ENCODE measurements at places on chromosomes 16 and 17. TPM values are rescaled to one million over a fixed set of nuclear protein-coding genes. Genes with fewer than 3 reads are reported as not detected.

GRCh38 chr16:15743657-15744056 is 93.6 kb downstream of the NDE1 start:
- H3K36me3 ChIP-seq: no peaks in the 10 kb centered on the region
- no peak overlapping the region for H3K27ac ChIP-seq
- no peak overlapping the region for H3K4me3 ChIP-seq
- no peaks in the 10 kb centered on the region for H3K4me1 ChIP-seq
- DNase-seq: no peak
- H3K27me3 ChIP-seq: no peaks in the 10 kb centered on the region

DNA sequence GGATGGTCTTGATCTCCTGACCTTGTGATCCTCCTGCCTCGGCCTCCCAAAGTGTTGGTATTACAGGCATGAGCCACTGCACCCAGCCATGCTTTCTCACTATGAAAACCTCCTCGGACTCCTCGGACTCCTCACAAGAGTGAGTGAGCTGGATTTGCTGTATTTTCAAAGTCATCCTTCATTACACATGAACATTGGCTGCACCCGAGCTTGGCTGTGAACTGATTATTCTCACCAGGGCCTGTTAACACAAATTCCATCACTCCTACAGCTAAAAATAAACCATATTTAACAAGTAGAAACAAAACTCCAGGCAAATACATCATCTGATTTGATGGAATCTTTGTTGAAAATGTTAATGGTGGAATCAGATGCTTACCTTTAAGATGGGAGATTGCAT is 50.3 kb downstream of the PITPNC1 start:
- H3K4me1 ChIP-seq: no peaks in the 10 kb centered on the region
- no peak overlapping the region for H3K27ac ChIP-seq
- no peaks in the 10 kb centered on the region for H3K36me3 ChIP-seq
- H3K27me3 ChIP-seq: no peaks in the 10 kb centered on the region

DNA sequence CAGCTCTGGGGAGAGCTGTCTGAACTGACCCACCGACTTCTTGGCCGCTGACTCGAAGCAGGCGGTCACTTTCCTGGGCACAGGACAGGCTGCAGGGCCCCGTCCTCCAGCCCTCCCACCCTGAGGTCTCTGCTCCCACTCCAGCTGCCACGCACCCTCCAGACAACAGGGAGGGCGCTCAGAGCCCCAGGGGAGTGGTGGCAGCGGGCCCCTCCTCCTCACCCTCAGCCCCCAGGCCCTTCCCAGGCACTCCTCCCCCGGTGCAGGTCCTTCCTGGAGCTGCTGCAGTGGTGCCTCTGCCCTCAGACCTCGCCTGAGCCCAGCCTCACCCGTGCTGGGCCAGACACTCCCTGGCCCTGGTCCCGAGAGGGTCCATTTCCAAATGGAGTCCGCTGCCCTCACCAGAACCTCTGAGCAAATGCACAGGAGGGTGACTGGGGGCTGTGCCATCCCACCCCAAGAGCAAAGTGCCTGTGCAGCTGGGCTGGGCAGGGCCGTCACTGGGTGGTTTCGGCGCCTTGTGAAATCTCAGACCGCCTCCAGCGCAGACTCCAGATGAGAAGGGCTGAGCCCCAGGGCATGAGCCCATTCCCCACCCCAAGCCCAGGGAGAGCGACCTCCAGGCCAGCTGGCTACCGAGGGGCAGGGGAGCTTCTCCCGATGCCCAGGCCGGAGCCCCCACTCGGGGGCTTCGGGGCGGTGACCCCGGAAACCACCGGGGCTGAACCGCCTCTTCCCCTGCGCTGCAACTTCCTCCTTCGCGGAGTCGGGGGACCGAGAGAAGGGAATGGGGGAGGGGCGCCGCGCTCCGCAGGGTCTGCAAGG is 717 bp downstream of the CYBA start:
- peaks cover 12% of the 10 kb centered on the region for H3K4me1 ChIP-seq
- peak; percentile 90 for DNase-seq
- H3K27ac ChIP-seq: peak overlapping the region; percentile 67
- no peaks in the 10 kb centered on the region for H3K27me3 ChIP-seq
- H3K4me3 ChIP-seq: peak overlapping the region; percentile 73
- peaks cover 3% of the 10 kb centered on the region for H3K36me3 ChIP-seq

GRCh38 chr16:27498916-27499658 is 50.6 kb downstream of the GTF3C1 start:
- no peak overlapping the region for H3K4me3 ChIP-seq
- H3K27ac ChIP-seq: no peak overlapping the region
- peaks cover 3% of the 10 kb centered on the region for H3K4me1 ChIP-seq
- no peak for DNase-seq
- peaks cover 13% of the 10 kb centered on the region for H3K36me3 ChIP-seq

GRCh38 chr16:6600167-6600566 is 732.5 kb upstream of the RBFOX1 start:
- H3K27ac ChIP-seq: no peak overlapping the region
- no peak for DNase-seq
- H3K27me3 ChIP-seq: no peaks in the 10 kb centered on the region

GRCh38 chr17:74259667-74260524 is 14.1 kb upstream of the DNAI2 start:
- no peaks in the 10 kb centered on the region for H3K4me1 ChIP-seq
- no peaks in the 10 kb centered on the region for H3K36me3 ChIP-seq
- no peaks in the 10 kb centered on the region for H3K27me3 ChIP-seq
- DNase-seq: no peak
- H3K4me3 ChIP-seq: no peak overlapping the region

The PDIA2 gene
- not detected for total RNA-seq

DNA sequence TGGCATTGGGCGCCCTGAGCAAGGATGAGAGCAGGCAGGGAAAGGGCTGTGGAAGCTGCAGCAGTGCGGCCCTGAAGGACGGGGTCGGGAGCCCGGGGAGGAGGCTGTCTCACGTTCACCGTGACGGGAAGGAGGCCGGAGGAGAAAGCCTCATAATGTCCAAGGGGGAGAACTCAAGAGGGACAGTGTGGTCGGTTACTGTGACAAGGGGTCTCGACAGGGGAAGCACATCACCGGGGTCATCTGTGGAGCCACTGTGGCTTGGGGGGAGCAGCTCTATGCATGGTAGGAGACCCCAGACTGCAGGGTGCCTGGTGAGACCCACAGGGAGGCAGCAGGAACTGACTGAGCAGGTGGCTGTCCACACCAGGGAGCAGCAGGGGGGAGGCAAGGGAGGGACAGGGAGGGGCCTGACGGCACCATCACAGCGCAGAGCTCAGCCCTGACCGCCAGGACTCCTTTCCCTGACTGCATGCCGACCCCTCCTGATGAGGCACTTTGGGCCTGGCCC is 154.6 kb upstream of the CHMP6 start:
- no peak for DNase-seq
- no peak overlapping the region for H3K27ac ChIP-seq
- peaks cover 7% of the 10 kb centered on the region for H3K4me1 ChIP-seq
- no peaks in the 10 kb centered on the region for H3K36me3 ChIP-seq
- no peak overlapping the region for H3K4me3 ChIP-seq
- H3K27me3 ChIP-seq: no peaks in the 10 kb centered on the region

DNA sequence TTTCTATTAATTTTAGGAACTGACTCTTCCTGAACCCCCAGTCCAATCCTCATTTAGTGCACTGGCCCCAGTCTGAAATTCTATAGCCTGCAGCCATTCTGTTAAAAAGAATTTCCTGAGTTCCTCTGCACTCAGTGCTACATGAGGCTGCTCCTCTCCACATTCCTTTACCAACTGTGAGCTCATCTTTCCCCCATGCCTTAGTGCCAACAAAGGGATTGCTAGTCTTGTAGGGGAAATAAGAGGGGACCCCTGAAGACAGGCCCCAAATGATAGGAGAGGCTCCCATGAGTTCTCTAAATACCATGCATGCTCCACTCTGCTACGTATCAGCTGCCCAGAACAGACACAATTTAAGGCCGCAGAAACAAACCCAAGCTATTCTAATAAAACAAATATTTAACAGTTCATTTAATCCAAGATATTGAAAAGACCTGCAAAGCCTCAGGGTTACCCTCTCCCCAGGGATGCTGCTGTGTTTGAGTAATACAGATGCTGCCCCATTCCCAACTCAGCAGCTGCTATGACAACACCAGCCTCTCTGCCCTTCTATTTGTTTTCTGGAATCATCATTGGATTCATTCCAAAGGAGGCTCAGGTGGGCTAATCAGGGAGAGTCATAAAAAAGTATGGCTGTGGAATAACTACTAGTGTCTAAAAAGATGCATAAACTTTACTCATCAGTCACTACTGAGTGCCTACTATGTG is 228.5 kb downstream of the TOX3 start:
- H3K4me1 ChIP-seq: no peaks in the 10 kb centered on the region
- DNase-seq: no peak
- no peaks in the 10 kb centered on the region for H3K27me3 ChIP-seq

- H3K27ac ChIP-seq: peak overlapping the region; percentile 70
- H3K27me3 ChIP-seq: no peaks in the 10 kb centered on the region
- H3K4me1 ChIP-seq: peaks cover 19% of the 10 kb centered on the region
- no peak for DNase-seq
- no peaks in the 10 kb centered on the region for H3K36me3 ChIP-seq
Observed at GRCh38 chr17:17849147-17849820, 12.5 kb upstream of the SREBF1 start.

GRCh38 chr16:88505405-88506082 is 52.5 kb downstream of the ZFPM1 start:
- H3K4me1 ChIP-seq: no peaks in the 10 kb centered on the region
- DNase-seq: peak; percentile 87
- no peaks in the 10 kb centered on the region for H3K27me3 ChIP-seq
- H3K27ac ChIP-seq: no peak overlapping the region
- H3K4me3 ChIP-seq: no peak overlapping the region

The CORO7 gene
- 50.1 TPM for total RNA-seq

DNA sequence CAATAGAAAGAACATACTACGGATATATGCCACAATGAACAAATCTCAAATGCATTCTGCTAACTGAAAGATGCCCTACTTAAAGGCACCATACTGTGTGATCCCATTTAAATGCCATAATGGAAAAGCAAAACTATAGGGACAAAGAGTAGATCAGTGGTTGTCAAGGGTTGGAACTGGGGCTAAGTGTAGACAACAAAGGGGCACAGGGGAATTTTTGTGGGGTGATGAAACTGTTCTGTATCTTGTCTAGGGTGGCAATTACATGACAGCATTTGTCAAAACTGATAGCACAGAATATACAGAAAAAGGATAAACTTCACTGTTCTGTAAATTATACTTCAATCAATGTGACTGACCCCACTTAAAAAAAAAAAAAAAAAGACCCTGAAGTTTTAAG is 17.7 kb downstream of the GFOD2 start:
- no peaks in the 10 kb centered on the region for H3K36me3 ChIP-seq
- no peak for DNase-seq
- H3K4me1 ChIP-seq: no peaks in the 10 kb centered on the region
- H3K27ac ChIP-seq: no peak overlapping the region
- no peaks in the 10 kb centered on the region for H3K27me3 ChIP-seq

GRCh38 chr16:67296420-67296819 is 17.1 kb downstream of the PLEKHG4 start:
- no peaks in the 10 kb centered on the region for H3K4me1 ChIP-seq
- H3K4me3 ChIP-seq: no peak overlapping the region
- H3K27ac ChIP-seq: no peak overlapping the region

The CCL14 gene
- total RNA-seq: 134 TPM

The RNF227 gene
- 2.5 TPM for total RNA-seq

The CCDC40 gene
- 22.6 TPM for total RNA-seq

GRCh38 chr16:46789499-46790414 is 41.2 kb downstream of the C16orf87 start:
- H3K4me3 ChIP-seq: peak overlapping the region; percentile 72
- H3K4me1 ChIP-seq: no peaks in the 10 kb centered on the region
- H3K27ac ChIP-seq: no peak overlapping the region
- H3K36me3 ChIP-seq: no peaks in the 10 kb centered on the region

GRCh38 chr17:22267019-22267418 is 574.7 kb downstream of the KCNJ18 start:
- H3K27me3 ChIP-seq: no peaks in the 10 kb centered on the region
- H3K36me3 ChIP-seq: no peaks in the 10 kb centered on the region
- no peak overlapping the region for H3K27ac ChIP-seq
- no peak for DNase-seq

- H3K4me1 ChIP-seq: no peaks in the 10 kb centered on the region
- H3K27me3 ChIP-seq: no peaks in the 10 kb centered on the region
- no peak for DNase-seq
- no peak overlapping the region for H3K27ac ChIP-seq
- no peaks in the 10 kb centered on the region for H3K36me3 ChIP-seq
Observed at GRCh38 chr16:77317059-77317458, 117.8 kb downstream of the ADAMTS18 start.

DNA sequence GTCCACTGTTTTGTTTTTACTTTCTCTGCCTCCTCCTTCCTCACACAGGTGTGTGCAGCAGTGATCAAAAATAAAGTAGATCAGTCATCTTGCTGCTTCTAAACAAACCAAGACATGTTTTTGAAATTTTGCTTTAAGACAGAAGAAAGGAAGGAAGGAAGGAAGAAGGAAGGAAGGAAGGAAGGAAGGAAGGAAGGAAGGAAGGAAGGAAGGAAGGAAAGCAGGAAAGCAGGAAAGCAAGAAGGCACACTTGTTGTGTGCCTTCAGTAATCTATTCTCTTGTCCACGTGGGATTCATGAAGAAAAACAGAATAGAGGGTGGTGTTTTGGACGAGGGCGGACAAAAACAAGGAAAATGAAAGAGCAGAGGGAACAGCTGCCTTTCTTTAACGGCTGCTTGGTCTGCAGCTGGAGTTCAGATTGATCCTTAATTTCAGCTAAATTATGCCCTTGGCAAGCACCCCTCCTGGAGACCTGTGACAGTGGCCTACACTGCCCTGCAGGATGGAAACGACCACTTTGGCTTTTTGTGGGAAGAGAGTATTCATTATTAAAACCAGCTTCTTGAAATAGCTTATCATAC is 188.5 kb upstream of the IRX3 start:
- H3K36me3 ChIP-seq: no peaks in the 10 kb centered on the region
- no peaks in the 10 kb centered on the region for H3K27me3 ChIP-seq
- no peaks in the 10 kb centered on the region for H3K4me1 ChIP-seq
- H3K4me3 ChIP-seq: no peak overlapping the region
- DNase-seq: no peak
- H3K27ac ChIP-seq: no peak overlapping the region

- H3K36me3 ChIP-seq: no peaks in the 10 kb centered on the region
- peak; percentile 69 for DNase-seq
- H3K27me3 ChIP-seq: no peaks in the 10 kb centered on the region
Observed at GRCh38 chr16:82653550-82654511, 27.1 kb downstream of the CDH13 start.

DNA sequence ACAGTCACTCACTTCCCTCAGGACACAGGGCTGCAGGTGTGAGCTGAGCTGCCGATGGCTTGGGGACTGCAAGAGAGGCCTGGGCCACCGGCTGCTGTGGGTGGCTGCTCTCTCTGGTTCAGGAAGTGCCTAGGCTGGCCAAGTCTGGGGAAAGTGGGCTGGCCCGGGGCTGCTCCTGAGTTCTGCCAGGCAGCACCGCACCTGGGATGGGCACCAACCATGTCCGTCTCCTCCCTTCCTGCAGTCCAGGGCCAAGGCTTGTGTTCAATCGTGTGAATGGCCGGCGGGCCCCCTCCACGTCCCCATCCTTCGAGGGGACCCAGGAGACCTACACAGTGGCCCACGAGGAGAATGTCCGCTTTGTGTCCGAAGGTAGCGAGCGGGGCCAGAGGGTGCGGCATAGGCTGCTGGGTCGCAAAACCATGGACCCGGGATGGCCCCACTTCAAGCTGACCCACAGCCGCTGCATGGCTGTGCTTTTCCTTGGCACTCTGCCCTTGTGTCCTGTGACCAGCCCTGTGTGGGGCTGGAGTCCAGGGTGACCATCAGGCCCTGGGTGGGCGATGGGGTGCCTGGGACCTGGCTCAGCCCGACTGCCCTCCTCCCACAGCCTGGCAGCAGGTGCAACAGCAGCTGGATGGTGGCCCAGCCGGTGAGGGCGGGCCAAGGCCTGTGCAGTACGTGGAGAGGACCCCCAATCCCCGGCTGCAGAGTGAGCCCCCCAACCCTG is 1.8 kb upstream of the WDR90 start:
- peaks cover 12% of the 10 kb centered on the region for H3K4me1 ChIP-seq
- DNase-seq: no peak
- no peaks in the 10 kb centered on the region for H3K27me3 ChIP-seq
- peak overlapping the region; percentile 35 for H3K4me3 ChIP-seq

All from kidney (tissue), 22 donors.